ENCODE measurements at places on chromosomes 11 and 22. TPM values are rescaled to one million over a fixed set of nuclear protein-coding genes. Genes with fewer than 3 reads are reported as not detected.

DNA sequence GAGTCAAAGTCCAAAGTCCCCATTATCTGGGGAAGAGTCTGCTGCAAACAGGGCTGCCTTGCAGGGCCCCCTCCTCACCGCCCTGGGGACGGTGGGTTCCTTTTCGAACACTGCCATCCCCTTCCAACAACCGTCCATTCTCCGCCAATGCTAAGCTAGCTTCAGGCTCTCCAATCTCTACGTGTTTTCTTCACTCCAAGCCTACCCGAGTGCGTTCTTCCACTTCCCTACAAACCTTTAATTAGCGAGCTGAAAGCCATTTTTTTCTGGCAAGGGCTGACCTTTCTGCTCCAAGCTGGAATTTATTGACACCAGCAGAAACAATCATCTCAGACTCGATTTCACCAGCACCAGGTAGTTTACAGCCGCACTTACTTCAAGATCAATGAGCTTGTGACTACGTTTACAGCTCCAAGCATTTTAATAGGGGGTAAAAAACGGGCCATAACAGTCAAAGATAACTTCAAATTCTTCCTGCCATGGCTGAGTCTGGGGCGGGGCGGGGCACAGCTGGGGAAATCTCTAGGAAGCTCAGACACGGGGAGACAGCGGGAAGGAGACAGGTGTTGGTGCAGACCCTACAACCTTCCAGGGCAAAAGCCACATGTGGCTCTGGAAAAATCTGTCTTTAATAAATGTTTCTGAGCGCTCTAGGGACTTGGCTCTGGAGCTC, 82.2 kb downstream of the PHF21B start:
- H3K4me3 ChIP-seq: no peak overlapping the region
- DNase-seq: peak; percentile 15
- H3K4me1 ChIP-seq: peaks cover 5% of the 10 kb centered on the region
- H3K27ac ChIP-seq: no peak overlapping the region

DNA sequence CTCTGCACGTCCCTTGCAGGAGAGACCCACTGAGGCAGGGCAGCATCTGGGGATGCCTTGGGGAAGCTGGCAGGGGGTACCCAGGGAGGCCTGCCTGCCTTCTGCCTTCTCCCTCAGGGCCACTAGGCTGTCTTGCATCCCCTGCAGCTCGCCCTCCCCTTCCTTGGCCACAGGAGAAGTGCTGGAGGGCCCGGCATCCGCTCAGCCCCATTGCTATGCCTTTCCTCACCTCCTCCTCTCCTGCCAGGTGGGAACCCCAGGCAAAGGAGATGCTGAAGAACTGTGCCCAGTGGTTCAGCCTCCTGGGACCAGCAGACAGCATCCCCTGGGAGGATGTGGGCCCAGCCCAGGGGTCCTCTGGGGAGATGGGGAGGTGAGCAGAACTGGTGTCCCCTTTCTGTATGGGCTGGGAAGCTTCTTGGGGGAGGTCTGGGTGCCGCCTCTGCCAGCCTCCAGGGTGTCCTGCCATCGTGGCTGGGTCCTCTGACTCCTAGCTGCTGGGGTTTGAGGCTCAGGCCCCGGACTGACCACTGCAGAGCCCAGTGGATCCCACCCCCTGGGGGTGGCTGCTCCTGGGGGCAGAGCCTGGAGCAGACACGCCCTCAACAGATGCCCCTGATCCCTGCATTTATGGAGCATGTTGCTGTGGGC, 20.6 kb downstream of the MRGPRG start:
- H3K4me3 ChIP-seq: no peak overlapping the region
- H3K4me1 ChIP-seq: no peaks in the 10 kb centered on the region

TRIM49 gene
- polyA plus RNA-seq: not detected

DNA sequence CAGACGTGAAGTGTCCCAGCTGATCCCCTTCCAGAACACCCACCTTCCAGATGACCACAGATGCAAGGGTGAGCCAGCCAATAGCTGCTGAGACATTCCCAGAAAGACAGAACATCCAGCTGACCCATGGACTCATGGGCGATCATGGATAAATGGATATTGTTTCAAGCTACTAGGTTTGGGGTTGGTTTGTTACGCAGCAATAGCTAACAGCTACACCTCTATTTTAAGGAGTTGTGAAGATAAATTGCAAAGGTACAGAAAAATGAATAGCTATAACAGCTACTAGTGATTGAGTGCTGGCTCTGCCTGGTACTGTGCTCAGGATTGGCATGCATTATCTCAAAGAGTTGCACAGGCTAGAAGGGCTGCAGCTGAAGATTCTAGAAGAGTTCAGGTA, 122.5 kb downstream of the MIAT start:
- no peaks in the 10 kb centered on the region for H3K27me3 ChIP-seq
- H3K4me3 ChIP-seq: no peak overlapping the region
- H3K27ac ChIP-seq: no peak overlapping the region
- no peak for DNase-seq
- peaks cover 21% of the 10 kb centered on the region for H3K4me1 ChIP-seq

GRCh38 chr11:41377709-41378394, 81.6 kb downstream of the LRRC4C start:
- no peak overlapping the region for H3K27ac ChIP-seq
- no peaks in the 10 kb centered on the region for H3K27me3 ChIP-seq
- H3K36me3 ChIP-seq: no peaks in the 10 kb centered on the region
- H3K4me3 ChIP-seq: no peak overlapping the region
- no peaks in the 10 kb centered on the region for H3K4me1 ChIP-seq

DNA sequence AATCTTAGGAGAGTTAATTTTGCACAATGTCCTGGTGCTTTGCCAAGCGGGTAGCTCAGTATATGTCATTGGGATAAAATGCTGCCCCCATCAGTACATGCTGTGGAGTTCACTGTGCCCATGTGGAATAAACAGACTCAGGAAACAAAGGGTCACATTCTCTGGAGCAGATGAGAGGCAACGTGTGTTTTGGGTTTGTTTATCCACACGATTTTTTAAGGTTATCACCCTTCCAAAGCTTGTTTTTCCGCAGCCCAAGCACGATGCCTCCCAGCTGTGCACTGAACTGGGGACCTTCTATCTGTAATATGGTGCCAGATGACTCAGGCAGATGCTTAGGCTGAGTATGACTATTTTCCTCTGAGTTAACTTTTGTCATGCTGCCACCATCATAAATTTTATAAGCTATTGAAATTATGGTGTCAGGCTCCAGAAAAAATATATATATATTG, 6.5 kb downstream of the OR4D6 start:
- H3K4me3 ChIP-seq: no peak overlapping the region
- H3K27me3 ChIP-seq: no peaks in the 10 kb centered on the region
- DNase-seq: peak; percentile 78
- no peaks in the 10 kb centered on the region for H3K36me3 ChIP-seq
- H3K27ac ChIP-seq: no peak overlapping the region

GRCh38 chr11:122116591-122116990, 576 bp upstream of the BLID start:
- H3K36me3 ChIP-seq: no peaks in the 10 kb centered on the region
- peaks cover 10% of the 10 kb centered on the region for H3K4me1 ChIP-seq
- no peak overlapping the region for H3K27ac ChIP-seq
- no peaks in the 10 kb centered on the region for H3K27me3 ChIP-seq
- H3K4me3 ChIP-seq: no peak overlapping the region

GRCh38 chr11:61593151-61593550, 12.3 kb upstream of the SYT7 start:
- no peak for DNase-seq
- no peaks in the 10 kb centered on the region for H3K27me3 ChIP-seq
- H3K4me3 ChIP-seq: no peak overlapping the region
- H3K4me1 ChIP-seq: no peaks in the 10 kb centered on the region
- no peak overlapping the region for H3K27ac ChIP-seq

- H3K4me3 ChIP-seq: no peak overlapping the region
- H3K36me3 ChIP-seq: no peaks in the 10 kb centered on the region
- peak; percentile 70 for DNase-seq
- H3K27me3 ChIP-seq: peaks cover 26% of the 10 kb centered on the region
Observed at GRCh38 chr22:44975427-44976262, 34.2 kb downstream of the PHF21B start.

TRIM3 gene
- 14.6 TPM for polyA plus RNA-seq

- no peak overlapping the region for H3K4me3 ChIP-seq
- DNase-seq: no peak
- no peak overlapping the region for H3K27ac ChIP-seq
Observed at GRCh38 chr11:10038521-10039302, 255.3 kb downstream of the SBF2 start.

OSBPL5 gene
- 18.6 TPM for polyA plus RNA-seq

GRCh38 chr22:25062386-25063085, 110.0 kb downstream of the KIAA1671 start:
- H3K27me3 ChIP-seq: no peaks in the 10 kb centered on the region
- no peak overlapping the region for H3K27ac ChIP-seq
- H3K4me1 ChIP-seq: no peaks in the 10 kb centered on the region
- no peak overlapping the region for H3K4me3 ChIP-seq

GRCh38 chr22:47839595-47840227, 1077.3 kb downstream of the TBC1D22A start:
- no peak overlapping the region for H3K4me3 ChIP-seq
- no peak for DNase-seq
- no peak overlapping the region for H3K27ac ChIP-seq

GRCh38 chr11:133835593-133836548, 9.4 kb downstream of the SPATA19 start:
- H3K27ac ChIP-seq: no peak overlapping the region
- no peak overlapping the region for H3K4me3 ChIP-seq
- DNase-seq: no peak
- no peaks in the 10 kb centered on the region for H3K27me3 ChIP-seq
- H3K36me3 ChIP-seq: no peaks in the 10 kb centered on the region

OR6T1 gene
- not detected for polyA plus RNA-seq

MMP11 gene
- 0.60 TPM for polyA plus RNA-seq

- peak; percentile 46 for DNase-seq
- no peaks in the 10 kb centered on the region for H3K4me1 ChIP-seq
- H3K27ac ChIP-seq: no peak overlapping the region
- no peaks in the 10 kb centered on the region for H3K36me3 ChIP-seq
Observed at GRCh38 chr22:47013861-47014635, 251.6 kb downstream of the TBC1D22A start.

CSF2RB gene
- 3.7 TPM for polyA plus RNA-seq

DNA sequence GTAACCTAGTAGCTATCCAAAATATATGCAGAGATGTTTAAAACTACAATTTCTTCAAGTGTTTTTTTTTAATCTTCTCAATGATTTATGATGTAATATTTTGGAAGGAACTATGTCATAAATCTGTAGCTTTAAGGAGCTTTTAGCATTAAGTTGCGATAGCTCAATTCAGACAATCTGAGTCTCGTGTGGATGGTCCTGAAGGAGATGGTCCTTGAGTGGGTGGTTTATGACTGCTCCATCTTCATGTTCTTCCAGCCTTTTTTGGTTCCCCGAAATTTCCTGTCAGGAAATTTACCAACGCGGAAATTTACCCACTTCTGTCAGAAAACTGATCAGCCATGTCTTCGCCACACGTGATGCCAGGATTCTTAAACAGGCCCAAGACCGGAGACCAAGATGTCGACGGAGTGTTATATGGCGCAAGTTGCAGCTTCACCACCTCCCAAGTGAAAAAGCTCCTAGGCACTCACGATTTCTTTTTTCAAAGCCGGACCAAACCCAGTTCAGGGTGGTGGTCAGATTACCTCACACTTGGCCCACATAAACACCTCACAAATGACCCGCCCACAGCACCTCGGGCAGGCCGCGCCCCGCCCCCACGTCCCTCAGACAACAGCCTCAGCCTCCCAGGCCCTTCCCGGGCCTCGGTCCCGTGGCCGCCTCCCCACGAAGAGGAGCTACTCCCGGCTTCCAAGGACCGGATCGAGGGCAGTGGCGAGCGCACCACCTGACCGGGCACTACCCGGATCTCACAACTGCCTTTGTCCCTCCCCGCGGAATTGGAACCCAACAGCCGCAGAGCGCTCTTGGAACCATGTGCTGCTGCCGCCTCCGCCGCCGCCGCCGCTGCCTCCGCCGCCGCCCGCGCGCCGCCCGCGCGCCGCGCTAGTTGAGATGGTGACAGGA, at the start of gene MORC2:
TSS of gene MORC2 (minus strand) at position 760 of the 909 bp plus-strand sequence. CDS start 885 bp downstream, outside the sequence.
- DNase-seq: peak; percentile 84
- no peaks in the 10 kb centered on the region for H3K27me3 ChIP-seq
- H3K4me3 ChIP-seq: peak within 1 kb of the TSS; percentile 88
- peaks cover 38% of the 10 kb centered on the region for H3K4me1 ChIP-seq
- H3K27ac ChIP-seq: peak within 1 kb of the TSS; percentile 95

TBX10 gene
- 15.8 TPM for polyA plus RNA-seq

- DNase-seq: no peak
- no peak overlapping the region for H3K27ac ChIP-seq
- H3K4me1 ChIP-seq: peaks cover 30% of the 10 kb centered on the region
- no peak overlapping the region for H3K4me3 ChIP-seq
Observed at GRCh38 chr22:42256930-42257329, 13.5 kb downstream of the TCF20 start.

GRCh38 chr22:50157709-50158375, 12.7 kb upstream of the PANX2 start:
- no peaks in the 10 kb centered on the region for H3K27me3 ChIP-seq
- H3K36me3 ChIP-seq: peaks cover 12% of the 10 kb centered on the region
- H3K4me3 ChIP-seq: no peak overlapping the region
- no peak overlapping the region for H3K27ac ChIP-seq

- H3K4me3 ChIP-seq: no peak overlapping the region
- no peaks in the 10 kb centered on the region for H3K4me1 ChIP-seq
- H3K27ac ChIP-seq: no peak overlapping the region
- no peaks in the 10 kb centered on the region for H3K27me3 ChIP-seq
- H3K36me3 ChIP-seq: no peaks in the 10 kb centered on the region
Observed at GRCh38 chr11:81960443-81960842, 773.2 kb downstream of the FAM181B start.

GRCh38 chr11:36339888-36340287, 43.8 kb downstream of the PRR5L start:
- H3K4me3 ChIP-seq: no peak overlapping the region
- H3K27me3 ChIP-seq: no peaks in the 10 kb centered on the region
- no peaks in the 10 kb centered on the region for H3K36me3 ChIP-seq
- no peak for DNase-seq
- H3K27ac ChIP-seq: no peak overlapping the region
- no peaks in the 10 kb centered on the region for H3K4me1 ChIP-seq

KRTAP5-11 gene
- not detected for polyA plus RNA-seq

DNA sequence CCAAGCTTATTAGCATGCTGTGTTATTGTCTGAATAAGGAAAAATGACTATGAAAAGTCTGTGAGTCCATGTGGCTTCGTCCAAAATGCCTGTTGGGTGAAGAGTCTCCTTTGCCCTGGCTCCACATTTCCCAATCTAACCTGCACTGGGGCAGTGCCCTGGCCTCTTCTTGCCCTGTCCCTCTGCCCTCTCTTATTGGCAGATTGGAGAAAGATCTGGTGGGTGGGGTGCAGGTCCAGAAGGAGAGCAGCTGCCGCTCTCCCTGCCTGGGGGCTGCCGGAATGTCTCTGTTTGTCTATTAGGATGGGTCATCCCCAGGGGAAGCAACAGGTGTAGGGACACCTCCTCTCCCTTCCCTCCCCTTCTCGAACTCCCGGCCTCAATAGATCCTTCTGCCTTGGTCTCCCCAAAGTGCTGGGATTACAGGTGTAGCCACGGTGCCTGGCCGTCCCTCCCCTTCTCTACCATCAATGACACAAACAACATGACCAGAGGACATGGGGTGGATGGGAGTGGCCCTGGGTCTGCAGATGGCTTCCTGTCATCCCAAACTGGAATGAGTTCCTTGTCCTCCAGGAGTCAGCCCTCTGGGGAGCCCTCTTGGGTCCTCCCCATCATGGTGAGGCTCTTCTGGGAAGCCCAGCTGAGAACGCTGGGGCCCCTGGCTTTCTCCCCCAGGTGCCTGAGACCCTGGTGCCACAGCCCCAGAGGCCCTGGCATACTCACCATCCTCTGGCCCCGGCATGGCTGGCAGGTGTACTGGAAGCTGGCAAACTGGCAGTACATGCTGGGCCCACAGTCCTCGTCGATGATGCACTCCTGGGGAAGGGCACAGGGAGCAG, 40.5 kb downstream of the DKK3 start:
- H3K27ac ChIP-seq: no peak overlapping the region
- H3K27me3 ChIP-seq: no peaks in the 10 kb centered on the region
- H3K4me1 ChIP-seq: peaks cover 23% of the 10 kb centered on the region
- DNase-seq: peak; percentile 58
- no peaks in the 10 kb centered on the region for H3K36me3 ChIP-seq
- H3K4me3 ChIP-seq: no peak overlapping the region
